ENCODE measurements at places on chromosomes 3 and 15.
A peak's percentile ranks its signal among the peaks of the same experiment; 100 is the strongest.

- DNase-seq = no peak
These were observed 150.5 kb upstream of the PRR20G start for GRCh38 chr3:127438371-127438770.

DNA sequence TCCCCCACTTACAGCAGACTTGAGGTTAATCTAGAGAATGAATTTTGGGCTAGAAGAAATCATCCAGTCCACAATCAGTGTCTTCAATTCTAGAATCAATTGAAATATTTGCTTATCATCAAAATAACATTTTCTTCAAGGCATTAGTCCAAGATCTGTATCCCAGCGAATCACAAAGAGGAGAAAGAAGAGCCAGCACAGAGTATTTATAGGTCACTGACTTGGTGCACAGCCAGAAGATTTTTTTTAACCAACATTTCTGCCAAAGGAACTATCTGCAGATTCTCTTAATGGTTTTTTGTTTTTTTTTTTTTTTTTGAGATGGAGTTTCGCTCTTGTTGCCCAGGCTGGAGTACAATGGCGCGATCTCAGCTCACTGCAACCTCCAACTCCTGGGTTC lies 178.2 kb downstream of the TNIK start:
- DNase-seq = no peak

DNA sequence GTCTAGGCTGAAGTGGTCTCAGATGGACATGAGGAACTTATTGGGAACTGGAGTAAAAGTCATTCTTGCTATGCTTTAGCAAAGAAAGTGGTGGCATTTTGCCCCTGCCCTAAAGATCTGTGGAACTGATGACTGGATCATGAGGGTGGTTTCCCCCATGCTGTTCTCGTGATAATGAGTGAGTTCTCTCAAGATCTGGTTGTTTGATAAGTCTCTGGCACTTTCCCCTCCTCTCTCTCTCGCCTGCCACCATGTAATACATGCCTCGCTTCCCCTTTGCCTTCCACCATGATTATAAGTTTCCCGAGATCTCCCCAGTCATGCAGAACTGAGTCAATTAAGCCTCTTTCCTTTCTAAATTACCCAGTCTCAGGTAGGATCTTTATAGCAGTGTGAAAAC lies 11.5 kb upstream of the MLF1 start:
- no peak for DNase-seq

DNA sequence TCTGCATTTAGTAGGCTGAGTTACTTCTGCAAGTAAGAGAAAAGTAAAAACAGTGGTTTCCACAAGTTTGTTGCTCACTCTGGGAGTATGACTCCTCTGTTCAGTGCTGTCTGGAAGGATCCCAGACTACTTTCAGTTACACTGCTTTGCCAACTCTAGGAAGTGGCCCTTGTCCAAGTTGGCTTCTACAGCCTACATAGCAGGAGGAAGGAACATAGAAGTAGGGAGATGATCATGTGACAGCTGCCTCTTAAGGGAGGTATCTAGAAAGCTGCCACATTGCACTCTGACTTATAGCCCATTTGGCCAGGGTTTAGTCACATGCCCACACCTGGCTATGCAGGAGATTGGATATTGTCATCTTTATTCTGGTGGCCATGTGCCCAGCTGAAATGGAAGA lies 298.1 kb downstream of the NSUN3 start:
- DNase-seq = no peak

DNA sequence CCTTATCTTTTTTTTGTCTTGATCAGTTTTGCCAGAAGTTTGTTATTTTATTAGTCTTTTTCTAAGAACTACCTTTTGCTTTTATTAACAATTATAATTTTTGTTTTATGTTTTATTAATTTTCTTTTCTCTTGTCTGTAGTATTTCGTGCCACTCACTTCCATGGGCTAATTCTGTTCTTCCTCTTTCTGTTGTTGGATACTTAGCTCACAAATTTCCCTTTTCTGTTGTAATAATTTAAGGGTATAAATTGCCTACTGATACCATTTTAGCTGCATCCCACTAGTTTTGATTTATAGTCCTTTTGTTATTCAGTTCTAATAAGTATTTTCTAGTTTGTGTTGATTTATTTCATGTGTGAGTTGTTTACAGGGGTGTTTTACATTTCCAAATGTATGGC lies 48.6 kb downstream of the SNRK start:
- no peak for DNase-seq

- no peak for DNase-seq
These were observed 33.9 kb upstream of the C15orf39 start for GRCh38 chr15:75167588-75168350.

GRCh38 chr15:35547775-35548364 lies 1.9 kb upstream of the DPH6 start:
- DNase-seq = no peak

DNA sequence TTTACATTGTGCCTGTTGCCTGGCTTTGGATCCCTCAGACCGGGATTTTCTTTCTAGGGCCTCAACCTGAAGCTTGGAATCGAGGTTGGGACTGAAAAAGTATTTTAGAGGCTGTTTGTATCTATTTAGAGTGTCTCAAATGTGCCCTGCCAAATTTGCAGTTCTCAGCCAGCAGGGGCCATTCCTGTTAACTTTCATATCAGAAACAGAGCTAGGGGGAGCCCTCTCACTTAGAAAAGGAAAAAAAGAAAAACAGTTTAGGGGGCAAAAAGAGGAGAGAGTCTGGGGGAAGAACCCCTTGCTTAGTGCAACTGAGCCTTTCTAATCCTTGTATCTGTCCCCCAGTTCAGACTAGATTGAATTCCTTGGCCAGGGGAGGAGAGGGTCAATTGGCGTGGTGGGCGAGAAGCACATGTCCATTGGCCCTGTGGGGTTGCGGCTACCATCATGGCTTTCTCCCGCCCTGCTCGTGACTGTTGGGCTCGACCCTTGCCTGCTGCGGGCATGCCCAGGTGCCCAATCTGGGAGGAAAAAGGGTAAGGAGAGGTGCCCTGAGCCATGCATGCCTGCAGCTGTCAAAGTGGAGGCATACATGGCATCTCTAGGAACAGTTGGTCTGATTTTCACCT lies 101.6 kb downstream of the CFAP44 start:
- no peak for DNase-seq

- no peak for DNase-seq
These were observed 304.4 kb upstream of the TGFBR2 start for GRCh38 chr3:30302027-30302426.

DNA sequence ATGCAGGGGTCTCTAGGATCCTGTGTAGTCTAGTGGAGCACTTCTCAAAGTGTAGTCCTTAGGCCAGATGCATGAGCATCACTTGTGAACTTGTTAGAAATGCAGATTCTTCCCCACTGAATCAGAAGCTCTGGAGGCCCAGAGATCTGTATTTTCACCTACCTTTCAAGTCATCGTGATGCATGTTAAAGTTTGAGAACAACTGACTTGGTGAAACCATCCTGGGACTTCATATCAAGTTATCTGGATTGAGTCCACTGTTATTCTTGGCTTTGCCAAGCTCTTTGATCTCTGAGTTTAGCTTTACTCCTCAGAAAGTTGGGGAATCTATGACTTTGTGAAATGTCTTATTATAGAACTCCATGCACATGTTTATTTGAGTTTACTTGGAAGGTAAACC lies 78.5 kb downstream of the ARNT2 start:
- no peak for DNase-seq

- no peak for DNase-seq
These were observed 164.8 kb upstream of the BHLHE40 start for GRCh38 chr3:4814305-4814903.

- peak; percentile 29 for DNase-seq
These were observed 55.8 kb downstream of the ZNF621 start for GRCh38 chr3:40580494-40581091.

- peak; percentile 20 for DNase-seq
These were observed 1.4 kb downstream of the FOXP1 start for GRCh38 chr3:71582036-71582611.

GRCh38 chr3:119831022-119831421 lies 49.1 kb downstream of the NR1I2 start:
- no peak for DNase-seq

GRCh38 chr3:20561166-20561565 lies 375.2 kb upstream of the SGO1 start:
- no peak for DNase-seq

- DNase-seq = no peak
These were observed 28.8 kb upstream of the HDAC11 start for GRCh38 chr3:13451301-13451673.

- no peak for DNase-seq
These were observed 131.6 kb downstream of the NLGN1 start for GRCh38 chr3:173529062-173529711.

- DNase-seq = peak; percentile 38
These were observed 546 bp downstream of the EIF4A2 start for GRCh38 chr3:186783731-186784515.

DNA sequence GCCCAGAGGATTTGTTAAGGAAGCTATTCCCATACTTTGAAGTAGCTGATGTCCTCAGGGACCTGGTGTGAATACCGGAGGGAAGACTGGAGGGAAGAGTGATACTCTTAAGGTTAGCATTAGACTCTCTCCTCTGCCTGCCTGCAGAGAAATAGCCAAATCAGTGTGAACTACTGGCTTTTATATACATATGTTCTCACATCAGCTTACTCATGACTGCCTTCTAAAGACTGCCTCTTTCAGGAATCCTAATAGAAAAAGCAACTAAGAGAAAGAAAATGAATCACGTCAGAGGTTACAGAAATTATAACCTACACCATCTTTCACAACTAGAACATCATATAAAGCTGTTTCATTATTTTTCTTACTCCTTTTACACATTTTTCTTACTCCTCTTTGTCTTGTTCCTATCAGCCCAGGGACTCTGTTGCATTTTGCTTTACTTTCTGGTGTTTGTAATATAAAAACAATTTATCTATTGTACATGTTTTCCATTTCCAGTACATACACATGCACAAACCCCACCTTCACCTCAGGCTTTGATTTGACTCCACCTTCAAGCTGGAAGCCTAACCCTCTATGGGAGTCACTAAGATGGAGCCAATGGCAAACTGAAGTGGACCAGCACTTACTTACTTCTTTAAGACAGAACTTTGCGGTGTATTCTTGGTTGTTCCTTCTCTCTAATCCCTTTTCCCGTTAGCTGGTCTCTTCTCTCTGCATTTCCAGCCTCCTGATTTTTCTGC lies 257.7 kb upstream of the UBE2E1 start:
- DNase-seq = no peak

GRCh38 chr3:177452831-177453450 lies 255.7 kb upstream of the TBL1XR1 start:
- no peak for DNase-seq

DNA sequence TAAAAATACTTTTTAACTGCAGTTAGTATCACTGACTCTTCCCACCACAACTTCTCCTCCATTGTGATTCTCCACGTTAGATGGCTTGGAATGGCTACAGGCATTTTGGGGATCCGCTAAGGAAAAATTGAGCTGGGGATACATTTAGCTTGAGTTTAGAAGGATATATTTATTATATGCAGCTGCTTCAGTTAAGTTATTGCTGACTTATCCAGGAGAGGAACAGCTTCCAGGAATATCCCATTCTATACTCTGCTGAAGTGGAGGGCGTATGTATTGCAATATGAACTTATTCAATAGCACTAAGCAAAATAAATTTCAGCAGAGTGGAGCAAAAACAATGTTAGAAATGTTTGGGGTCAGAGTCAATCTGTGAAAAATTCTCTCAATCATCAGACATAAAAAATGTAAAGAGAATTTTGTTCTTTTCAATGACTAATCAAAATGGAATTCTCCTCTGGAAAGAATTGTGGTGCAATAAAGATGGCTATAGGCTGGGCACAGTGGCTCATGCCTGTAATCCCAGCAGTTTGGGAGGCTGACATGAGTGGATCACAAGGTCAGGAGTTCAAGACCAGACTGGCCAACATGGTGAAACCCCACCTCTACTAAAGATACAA lies 84.7 kb downstream of the NCEH1 start:
- DNase-seq = no peak

DNA sequence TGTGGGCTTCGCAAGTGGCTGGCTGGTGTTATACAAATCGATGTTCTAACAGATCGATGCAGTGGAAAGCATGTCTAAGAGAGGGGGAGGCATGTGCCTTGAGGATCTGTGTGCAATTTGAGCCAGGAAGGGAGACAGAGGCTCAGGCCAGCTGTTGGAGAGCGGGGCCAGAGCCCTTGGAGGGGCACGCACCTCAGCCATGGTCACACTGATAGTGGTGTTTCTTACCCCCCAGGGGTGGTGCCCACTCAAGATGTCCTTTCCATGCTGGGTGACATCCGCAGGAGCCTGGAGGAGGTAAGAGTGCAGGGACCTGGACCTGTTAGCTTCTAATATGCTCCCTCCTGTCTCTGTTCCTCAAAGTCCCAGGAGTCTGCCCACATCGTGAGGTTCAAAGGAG lies 3.8 kb upstream of the ABTB1 start:
- DNase-seq = no peak

DNA sequence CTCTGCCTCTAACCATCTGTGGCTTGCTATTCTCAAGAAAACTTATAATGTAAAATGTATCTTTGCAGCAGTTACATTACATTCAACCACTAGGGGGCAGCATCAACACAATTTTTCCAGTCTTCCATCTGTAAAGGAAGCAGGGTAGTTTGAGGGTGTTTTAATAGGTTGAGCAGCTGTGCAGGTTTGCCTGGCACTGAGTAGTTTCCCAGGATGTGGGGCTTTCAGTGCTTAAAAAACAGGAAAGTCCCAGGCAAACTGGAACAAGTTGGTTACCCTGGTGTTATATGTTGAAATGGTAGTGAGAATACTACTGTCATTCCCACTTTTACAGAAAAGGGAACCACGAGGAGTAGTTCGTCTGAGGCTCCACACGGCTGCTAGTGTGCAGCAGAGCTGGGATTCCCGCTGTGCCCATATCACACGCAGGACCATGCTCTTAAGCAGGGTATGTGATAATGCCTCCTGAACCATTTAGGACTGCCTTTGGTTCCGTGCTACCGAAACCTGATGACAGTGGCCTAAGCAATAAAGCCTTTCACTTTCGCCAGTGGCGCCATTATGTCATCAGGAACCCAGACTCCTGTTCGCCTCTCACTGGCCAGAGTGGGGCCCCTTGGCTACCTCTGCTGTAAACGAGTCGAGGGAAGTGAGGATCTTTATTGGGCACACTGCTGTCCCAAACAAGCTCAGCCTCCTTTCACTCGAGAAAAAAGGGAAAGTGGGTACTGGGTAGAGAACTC lies 64.7 kb upstream of the ZBTB38 start:
- peak; percentile 34 for DNase-seq

GRCh38 chr3:45657853-45658252 lies 31.3 kb upstream of the SACM1L start:
- no peak for DNase-seq

GRCh38 chr3:151226088-151226563 lies 23.1 kb upstream of the GPR171 start:
- no peak for DNase-seq

- DNase-seq = no peak
These were observed 48.2 kb upstream of the PYDC2 start for GRCh38 chr3:191412759-191413158.

- DNase-seq = no peak
These were observed 256.9 kb downstream of the ARRDC4 start for GRCh38 chr15:98217356-98217755.

DNA sequence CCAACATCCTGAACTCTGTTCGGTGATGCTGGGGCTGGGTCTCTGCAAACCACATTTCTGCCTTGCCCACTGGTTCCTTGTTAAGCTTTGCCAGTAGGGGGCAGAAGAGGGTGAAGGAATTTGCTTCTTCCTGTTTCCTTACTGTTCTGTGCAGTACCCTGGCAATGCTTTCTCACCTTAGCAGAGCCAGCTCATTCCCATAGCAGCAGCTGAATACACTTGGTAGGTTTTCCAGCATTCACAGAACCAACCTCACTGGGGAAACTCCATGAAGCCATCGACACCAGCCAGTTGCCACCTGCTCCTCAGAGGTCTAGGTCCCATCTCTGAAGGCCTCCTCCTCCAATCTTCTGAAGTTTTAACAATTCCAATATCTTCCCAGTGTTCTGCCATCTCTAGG lies 308.4 kb downstream of the PDCD6IP start:
- DNase-seq = no peak

- no peak for DNase-seq
These were observed 156.7 kb downstream of the CACNA2D3 start for GRCh38 chr3:54279005-54279583.

Data from activated naive CD8-positive, alpha-beta T cell treated with anti-CD3 and anti-CD28 coated beads, Interleukin-2, amount 50 U/mL, for 16 hours (primary cell).